HepG2 (cell line): ENCODE measurements at places on chromosomes 16 and 17. TPM values are rescaled to one million over a fixed set of nuclear protein-coding genes. Genes with fewer than 3 reads are reported as not detected.
A peak's percentile ranks its signal among the peaks of the same experiment; 100 is the strongest.

GRCh38 chr17:33753452-33753851, 460.4 kb upstream of the ASIC2 start:
- H3K27ac ChIP-seq = no peak overlapping the region
- DNase-seq = no peak
- H3K4me3 ChIP-seq = no peak overlapping the region
- H3K4me1 ChIP-seq = no peaks in the 10 kb centered on the region

The BRICD5 gene
- 1.7 and 5.8 TPM in 2 replicates for total RNA-seq

The PLA2G10 gene
- not detected in 2 replicates for total RNA-seq

DNA sequence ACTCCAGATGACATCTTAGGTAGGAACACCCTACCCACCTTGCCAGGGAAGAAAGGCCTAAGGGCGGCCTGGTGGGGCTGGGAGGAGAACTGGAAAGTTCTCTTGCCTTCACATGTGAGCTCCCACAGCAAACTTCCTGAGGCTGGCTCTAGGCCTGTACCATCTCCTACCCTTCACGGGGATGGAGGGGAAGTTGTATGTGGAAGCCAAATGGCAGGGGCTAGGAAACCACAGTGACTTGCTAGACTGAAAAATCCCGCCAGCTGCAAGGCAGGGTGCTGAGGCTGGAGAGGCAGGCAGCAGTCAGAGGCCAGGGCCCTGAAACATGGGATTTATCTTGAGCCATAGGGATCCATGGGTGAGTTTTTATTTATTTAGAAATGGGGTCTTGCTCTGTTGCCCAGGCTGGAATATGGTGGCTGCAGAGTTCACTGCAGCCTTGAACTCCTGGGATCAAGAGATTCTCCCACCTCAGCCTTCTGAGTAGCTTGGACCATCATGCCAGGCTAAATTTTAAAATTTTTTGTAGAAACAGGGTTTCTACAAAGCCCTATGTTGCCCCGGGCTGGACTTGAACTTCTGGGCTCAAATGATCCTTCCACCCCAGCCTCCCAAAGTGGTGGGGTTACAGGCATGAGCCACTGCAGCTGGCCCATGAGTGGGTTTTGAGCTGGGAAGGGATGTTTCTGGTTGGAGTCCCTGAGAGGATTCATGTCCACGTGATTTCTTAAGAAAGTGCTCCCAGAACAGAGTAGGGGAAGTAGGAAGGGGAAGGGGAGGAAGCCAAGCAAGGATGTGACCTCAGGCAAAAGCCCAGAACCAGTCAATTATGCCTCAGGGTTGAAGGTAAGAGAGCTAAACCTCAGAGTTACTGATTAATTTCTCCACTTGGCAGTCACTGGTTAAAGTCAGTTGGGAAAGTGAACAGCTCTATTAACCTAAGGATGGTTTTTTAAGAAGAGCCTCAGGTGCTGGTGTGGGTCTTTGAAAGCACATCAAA, 4.0 kb upstream of the KAT8 start:
- peaks cover 35% of the 10 kb centered on the region for H3K36me3 ChIP-seq
- peak overlapping the region; percentile 64 for H3K27ac ChIP-seq
- peak; percentile 57 for DNase-seq
- no peak overlapping the region for H3K4me3 ChIP-seq
- H3K27me3 ChIP-seq = no peaks in the 10 kb centered on the region; the same call in 2 of the 3 replicates
- H3K4me1 ChIP-seq = peaks cover 44% of the 10 kb centered on the region

DNA sequence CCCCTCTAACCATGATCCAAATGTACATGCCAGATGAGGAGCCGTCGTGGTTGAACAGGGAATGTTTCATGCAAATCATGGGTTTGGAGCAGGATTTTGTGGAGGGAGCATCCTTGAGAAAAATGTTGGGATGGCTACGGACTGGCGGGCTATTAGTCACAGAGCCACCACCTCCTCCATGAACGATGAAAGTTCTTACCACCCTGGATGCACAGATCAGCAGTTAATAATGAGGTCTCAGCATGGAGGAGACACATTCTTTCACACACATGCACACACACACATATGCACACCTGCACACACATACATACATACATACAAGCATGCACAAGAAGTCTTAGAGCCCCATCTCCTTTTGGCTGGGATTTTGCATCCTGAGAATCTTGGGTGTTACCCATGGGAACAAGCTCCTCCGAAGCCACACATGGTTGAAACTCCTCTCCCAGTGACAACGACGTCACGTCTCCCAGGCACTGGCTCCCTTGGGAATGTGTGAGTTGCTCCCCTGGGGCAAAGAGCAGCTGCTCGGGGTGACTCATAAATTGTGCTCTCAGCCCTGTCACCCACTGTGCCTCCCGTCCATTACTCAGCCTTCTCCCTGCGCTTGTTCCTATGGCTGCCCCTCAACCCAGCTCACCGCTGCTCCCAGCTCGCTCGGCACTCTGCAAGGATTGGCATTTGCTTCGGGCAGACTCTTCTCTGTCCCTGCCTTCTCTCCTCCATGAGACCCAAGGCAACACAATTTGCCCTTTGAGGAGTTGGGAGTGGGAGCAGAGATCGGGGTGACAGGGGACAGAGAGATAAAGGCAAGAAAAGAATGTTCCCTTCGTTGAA, 344.6 kb downstream of the SOX9 start:
- no peaks in the 10 kb centered on the region for H3K36me3 ChIP-seq
- no peaks in the 10 kb centered on the region for H3K27me3 ChIP-seq
- peak; percentile 89 for DNase-seq
